ENCODE measurements at places on chromosomes 16 and 17.

DNA sequence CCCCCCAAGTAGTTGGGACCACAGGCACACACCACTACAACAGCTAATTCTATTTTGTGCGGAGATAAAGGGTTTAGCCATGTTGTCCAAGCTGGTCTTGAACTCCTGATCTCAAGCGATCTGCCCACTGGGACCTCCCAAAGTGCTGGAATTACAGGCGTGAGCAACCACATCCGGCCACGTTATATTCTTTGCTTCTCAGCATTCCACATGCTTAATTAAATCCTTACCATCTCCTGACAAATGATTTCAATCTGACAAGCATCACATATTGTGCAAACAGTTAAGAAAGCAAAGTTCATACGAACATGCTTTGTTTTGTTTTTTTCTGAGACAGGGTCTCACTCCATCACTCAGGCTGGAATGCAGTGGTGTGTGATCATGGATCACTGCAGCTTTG is 18.2 kb downstream of the HIGD1B start:
- DNase-seq, result no peak

GRCh38 chr17:4735876-4736651 is 3.6 kb upstream of the ZMYND15 start:
- peak; percentile 73 for DNase-seq

DNA sequence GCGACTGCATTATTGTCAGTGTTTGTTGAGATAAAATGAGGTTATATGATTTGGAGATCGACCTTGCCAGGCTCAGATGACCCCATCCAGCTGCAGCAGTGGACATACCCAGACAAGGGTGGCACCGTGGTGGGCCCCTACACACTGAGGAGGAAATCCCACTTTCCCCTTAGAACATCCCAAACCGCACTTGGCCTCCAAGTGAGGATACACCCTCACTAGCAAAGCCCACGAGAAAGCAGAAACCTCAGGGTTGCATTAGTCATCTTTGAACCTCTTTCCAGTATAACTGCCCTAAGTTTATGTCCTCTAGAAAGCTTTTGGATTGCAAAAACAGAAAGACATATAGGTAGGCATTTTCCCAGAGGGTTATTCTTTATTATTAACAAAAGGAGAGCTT is 101.5 kb downstream of the CLEC16A start:
- no peak for DNase-seq

- no peak for DNase-seq
Measured at GRCh38 chr16:78211946-78212345, 112.5 kb downstream of the WWOX start.

GRCh38 chr17:65751263-65751662 is 189.8 kb upstream of the AXIN2 start:
- DNase-seq, result no peak

- DNase-seq, result no peak
Measured at GRCh38 chr17:31687505-31688126, 171.4 kb downstream of the COPRS start.

- DNase-seq, result no peak
Measured at GRCh38 chr16:55697867-55698266, 42.1 kb downstream of the SLC6A2 start.

DNA sequence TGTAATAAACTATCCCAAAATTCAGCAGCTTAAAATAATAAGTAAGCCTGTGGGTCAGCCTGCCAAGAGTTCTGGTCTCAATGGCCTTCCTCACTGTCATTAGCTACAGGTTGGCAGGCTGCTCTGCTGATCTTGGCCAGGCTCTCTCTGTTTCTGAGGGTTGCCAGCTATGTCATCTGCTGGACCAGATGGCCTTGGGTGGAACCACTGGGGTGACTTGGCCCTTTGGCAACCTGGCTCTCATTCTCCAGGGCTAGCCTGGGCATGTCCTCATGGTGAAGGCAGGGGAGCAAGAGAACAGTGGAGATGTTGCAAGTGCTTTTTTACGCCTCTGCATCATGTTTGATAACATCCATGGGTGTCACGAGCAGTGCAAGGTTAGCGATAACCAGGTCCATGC is 13.9 kb downstream of the ITGAM start:
- no peak for DNase-seq

- no peak for DNase-seq
Measured at GRCh38 chr16:9859701-9860327, 322.4 kb downstream of the GRIN2A start.

- DNase-seq, result no peak
Measured at GRCh38 chr16:88431651-88432050, 21.4 kb upstream of the ZFPM1 start.

DNA sequence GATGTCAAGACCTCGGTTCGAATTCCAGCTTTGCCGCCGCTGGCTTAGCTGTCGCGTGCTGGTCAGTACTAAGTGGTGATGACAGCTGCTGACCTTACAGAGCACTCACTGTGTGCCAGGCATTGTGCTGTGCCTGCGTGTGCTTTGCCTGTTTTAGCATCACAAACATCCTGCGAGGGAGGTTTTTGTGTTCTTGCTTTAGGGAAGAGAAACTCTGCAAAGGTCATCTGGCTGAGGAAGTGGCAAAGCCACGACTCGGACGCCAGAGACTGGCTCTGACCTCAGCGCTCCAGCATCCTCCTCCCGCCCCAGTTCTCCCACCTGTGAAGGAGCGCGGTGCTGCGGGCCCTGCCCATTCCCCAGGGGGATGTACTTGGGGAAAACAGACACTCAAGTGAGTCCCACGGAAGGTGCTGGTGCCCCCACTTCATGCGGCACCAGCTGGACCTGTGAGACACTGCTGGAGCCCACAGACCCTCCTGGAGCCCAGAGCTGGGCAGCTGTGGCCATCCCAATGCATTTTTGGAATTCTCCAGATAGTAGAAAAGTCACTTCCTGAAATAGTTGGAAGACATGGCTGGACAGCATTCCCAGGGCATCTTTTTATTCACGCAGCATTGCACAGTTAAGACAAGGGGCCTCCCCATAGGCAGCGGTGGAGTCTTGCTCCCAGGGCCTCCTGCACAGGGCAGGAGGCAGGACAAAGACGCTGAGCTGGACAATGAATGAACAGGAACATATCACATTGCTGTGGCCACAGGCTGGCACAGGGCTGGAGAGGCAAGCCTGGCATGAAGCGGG is 20.0 kb upstream of the HERPUD1 start:
- DNase-seq, result peak; percentile 56

- DNase-seq, result no peak
Measured at GRCh38 chr17:50337956-50338355, 8.0 kb upstream of the XYLT2 start.

- no peak for DNase-seq
Measured at GRCh38 chr17:74332763-74333283, 6.8 kb downstream of the KIF19 start.

GRCh38 chr17:64533784-64534183 is 27.0 kb downstream of the CEP95 start:
- no peak for DNase-seq

- no peak for DNase-seq
Measured at GRCh38 chr16:65119901-65120401, 1.9 kb downstream of the CDH11 start.
